ENCODE measurements at places on chromosomes 12 and 14.

GRCh38 chr12:62653740-62654139, 187.1 kb downstream of the MON2 start:
- DNase-seq = no peak

- no peak for DNase-seq
Observed at GRCh38 chr12:63223128-63223527, 72.1 kb upstream of the AVPR1A start.

DNA sequence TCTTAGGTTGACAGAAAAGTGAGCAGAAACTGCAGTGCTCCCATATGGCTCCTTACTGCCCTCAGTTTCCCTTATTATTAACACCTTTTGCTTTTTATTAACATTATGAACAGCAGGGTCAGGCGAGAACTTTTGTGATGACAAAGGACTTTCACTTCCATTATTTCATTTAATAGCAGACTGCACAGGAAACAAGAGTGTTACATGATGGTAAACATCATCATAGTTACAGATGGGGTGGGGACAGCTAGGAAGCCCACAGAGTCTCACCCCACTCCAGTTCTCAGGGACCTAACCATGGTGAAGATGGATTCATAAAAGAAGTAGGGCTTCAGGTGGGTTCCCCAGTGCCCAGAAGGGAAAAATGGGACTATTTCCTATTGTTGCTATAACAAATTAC, 110.1 kb upstream of the PELI2 start:
- no peak for DNase-seq

DNA sequence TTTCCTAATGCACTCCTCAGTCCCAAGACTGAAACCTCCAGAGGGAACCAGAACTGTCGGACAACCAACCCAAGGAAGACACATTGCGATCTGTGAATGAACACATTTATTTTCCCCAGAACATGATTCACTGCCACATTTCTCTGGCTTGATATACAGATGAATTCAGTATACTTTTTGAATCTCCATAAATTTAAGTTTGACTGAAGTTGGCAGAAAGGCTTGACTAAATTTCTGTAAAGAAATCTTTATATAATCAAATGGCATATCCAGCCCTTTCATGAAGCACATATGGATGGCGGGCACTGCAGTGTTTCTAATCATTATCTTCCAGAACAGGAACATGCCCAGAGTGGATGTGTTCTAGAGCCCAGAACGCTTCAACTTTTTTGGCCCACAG, 56.7 kb downstream of the DCAF5 start:
- no peak for DNase-seq

- DNase-seq = no peak
Observed at GRCh38 chr12:81953541-81953940, 194.4 kb upstream of the PPFIA2 start.

GRCh38 chr14:91545946-91546716, 36.0 kb upstream of the PPP4R3A start:
- DNase-seq = no peak

DNA sequence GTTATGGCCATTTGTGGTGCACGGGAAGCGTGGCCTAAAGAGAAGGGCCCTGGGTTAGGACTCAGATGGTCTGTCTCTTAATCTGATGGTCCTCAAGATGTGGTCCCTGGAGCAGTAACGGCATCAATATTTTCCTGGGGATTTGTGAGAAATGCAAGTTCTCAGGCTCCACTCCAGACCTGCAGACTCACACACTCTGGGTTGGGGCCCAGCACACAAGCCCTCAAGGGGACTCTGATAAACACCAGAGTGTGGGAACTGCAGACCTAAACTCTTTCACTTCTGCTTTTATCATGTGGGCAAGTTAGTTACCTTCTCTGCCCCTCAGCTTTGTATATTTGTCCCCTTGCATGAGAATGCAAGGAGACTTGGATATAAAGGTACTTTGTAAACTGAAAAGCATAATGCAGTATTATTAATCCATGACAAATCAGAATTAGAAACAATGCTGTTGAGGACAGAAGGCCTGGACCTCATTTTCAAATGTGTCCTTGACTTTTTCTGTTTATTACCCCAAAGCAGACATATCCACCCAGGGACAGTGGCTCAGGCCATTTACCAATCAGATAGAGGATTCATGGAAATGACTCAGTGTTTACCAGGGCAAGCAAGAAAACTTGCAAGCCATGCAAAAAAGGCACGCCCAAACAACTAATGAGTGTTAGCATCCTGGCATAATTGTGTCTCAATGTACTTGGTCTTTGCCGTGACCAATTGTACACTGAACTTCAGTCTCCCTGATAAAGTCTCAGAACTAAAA, 157.0 kb downstream of the ASCL1 start:
- DNase-seq = no peak

DNA sequence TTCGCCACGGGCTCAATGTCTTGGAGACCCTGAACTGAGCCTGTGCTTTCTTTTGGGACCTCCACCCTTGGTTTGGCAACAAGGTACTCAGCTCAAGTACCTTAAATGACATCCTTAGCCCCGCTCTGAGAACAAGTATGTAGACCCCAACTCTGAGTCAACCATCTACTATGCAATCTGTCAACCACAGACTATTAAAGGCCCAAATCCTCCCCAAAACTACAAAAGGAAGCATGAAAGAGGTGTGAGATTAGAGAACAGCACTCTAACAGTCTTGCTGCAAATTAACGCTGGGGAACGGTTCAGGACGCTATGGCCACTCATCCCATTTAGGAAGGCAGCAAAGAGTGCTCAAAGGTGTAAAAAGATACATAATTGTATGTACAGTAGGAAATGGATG, 52.1 kb downstream of the CCDC88C start:
- DNase-seq = no peak

DNA sequence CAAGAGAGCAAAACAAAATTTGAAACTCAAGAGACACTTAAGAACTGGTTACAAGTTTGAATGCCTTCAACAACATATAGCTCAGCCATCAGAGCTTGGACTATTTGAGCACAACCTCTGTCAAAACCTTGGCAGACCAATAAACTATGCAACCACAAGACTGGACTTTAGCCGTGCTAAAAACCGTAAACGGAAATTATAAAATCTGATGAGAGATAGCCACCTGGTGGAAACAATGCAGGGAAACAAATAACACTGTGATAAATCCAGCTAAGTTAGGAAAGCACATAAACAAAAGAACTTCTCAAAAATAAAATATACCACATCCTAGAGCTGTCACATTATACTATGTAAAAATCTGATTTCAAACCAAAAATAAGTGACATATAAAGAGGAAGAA, 1074.2 kb upstream of the NOVA1 start:
- no peak for DNase-seq
